ENCODE measurements at places on chromosomes 5 and 9.

GRCh38 chr9:84357275-84357674, 16.7 kb upstream of the SLC28A3 start:
- DNase-seq: no peak

DNA sequence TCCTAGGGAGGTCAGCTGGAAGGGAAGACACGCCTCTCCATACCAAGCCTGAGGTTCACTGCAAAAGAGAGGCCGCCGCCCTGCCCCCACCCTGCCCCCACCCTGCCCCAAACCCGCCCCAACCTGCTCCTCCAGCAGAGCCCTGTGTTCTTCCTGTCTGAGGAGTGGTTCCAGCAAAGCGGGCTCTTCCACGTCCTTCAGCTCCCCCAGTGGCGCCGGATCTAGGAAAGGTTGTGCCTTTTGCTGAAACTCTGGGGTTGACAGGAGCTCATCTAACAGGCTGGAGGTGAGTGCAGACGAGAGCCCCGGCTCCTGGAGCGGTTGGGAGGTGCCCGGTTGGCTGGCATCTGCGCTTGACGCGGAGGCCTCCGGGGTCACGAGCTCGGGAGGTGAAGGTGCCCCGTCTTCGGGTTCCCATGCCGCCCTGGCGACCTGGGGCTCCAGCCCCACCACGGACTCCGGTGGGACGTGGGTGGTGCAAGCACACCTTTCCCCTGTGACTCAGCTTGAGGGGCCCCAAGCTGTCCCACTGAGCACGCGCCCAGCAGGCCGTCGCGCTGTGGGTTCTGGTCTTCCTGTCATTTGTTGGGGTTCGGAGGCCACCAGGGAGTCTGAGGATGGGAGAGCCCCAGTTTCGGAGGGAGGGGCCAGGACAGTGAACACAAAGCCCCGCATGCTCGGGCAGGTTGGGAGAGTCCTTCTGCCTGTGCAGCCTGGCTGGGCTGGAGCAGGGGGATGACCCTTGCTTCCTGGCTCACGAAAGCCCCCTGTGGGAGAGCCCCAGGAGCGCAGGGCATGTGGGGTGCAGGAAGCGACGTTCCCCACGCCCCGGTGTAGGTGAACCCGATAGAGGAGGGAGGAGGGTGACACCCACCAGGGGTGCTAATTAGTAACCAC, 1467.1 kb downstream of the FOXD4L5 start:
- peak; percentile 55 for DNase-seq

GRCh38 chr9:134570151-134570621, 71.4 kb upstream of the COL5A1 start:
- no peak for DNase-seq

- no peak for DNase-seq
These were observed 36.9 kb downstream of the KIF4B start for GRCh38 chr5:155050384-155051019.

DNA sequence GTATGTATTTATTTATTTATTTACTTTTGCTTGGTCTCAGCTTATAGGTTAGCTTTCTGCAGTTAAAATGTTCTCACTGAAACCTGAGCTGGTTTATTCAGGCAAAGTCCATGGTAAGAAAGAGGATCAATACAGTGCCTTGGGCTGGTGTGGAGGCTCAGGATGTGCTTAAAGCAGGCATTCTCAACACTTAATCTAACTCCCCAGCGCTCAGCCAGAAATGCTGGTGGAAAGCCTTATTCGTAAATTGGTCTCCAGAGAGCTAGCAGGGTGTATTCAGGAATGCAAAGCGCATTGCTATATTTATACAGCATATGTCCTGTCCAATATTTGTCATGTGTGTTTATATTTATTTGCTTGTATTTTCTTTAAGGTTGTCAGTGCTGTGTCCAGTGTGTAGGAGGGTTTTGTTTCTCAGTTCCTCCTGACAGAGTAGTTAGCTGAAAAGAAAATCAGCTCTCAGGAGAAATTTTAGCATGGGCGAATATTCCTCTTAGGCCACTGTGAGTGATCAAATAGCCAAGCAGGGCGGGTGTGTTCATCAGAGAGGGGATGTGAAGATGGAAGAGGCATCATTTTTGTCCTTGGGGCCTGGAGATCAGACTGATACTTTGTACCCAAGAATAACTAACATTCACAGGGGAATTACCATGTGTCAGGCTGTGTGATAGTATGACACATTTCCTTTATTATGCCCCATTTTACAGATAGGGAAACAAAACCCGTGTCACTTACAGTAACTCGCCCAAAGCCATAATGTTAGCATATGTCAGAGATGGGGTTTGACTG, 65.8 kb downstream of the DOCK2 start:
- DNase-seq: no peak

DNA sequence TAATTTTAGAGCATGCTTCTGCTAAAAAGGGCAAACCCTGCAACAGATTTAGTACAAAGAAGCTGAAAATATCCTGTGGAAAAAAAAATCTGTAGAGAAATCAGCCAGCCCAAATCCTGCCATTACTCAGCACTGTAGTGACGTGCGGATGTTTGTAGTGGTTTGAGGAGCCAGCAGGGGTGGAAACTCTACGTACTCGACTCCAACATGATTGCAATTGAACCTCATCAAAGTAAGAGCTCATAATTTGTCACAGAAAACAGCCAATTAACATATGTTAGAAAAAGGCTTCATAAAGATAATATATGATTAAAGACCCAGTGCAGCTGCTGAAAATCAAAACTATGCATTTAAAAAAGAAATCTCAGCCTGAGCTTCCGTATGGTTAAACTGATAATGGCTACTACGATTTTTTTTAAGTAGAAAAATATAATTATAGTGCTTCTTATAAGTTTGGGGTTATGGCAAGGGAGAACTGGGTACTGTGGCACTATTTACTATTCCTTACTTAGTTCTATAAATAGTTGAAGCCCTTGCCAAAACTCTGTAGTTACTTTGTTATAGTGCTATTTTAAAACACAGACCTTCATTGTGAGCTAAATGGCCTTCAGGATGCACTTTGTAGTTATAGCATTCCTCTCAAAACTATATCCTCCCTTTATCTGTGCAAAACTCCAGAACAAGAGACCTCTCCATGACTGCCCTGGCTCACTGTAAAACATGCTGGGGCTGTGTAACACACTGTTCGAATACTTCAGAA, 49.4 kb downstream of the MEF2C start:
- peak; percentile 47 for DNase-seq

DNA sequence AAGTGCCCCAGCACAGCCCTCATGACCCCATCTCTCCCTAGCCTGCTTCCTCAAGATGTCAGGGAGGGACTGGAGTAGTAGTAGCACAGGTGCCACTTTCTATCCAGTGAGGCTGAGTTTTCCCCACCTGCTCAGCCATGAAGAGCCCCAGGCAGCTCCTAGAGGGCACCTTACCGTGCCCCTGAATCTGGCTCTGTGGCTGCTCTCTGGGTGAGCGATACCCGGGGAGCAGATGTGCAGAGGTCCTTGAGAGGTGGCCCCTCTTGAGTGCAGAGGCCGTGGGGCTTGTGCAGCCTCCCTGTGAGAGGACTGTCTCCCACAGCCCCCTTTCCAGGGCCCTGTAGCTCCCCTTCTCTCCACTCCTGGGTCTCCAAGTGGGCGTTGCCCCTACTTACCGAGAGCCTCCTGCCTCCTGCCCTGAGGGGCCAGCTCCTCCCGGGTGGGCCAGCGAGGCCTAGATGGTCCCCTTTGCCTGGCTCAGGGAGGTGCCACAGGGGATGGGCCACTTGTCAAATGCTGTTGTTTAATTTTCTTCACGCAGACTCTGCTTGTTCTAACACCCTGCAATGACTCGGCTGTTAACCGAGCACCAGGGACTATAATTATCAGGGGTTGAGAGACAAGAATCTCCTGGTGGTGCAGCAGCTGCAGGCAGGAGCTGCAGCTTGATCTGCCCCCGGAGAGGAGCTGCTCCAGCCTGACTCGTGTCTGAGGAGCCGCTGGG, 29.6 kb upstream of the PITX1 start:
- no peak for DNase-seq

DNA sequence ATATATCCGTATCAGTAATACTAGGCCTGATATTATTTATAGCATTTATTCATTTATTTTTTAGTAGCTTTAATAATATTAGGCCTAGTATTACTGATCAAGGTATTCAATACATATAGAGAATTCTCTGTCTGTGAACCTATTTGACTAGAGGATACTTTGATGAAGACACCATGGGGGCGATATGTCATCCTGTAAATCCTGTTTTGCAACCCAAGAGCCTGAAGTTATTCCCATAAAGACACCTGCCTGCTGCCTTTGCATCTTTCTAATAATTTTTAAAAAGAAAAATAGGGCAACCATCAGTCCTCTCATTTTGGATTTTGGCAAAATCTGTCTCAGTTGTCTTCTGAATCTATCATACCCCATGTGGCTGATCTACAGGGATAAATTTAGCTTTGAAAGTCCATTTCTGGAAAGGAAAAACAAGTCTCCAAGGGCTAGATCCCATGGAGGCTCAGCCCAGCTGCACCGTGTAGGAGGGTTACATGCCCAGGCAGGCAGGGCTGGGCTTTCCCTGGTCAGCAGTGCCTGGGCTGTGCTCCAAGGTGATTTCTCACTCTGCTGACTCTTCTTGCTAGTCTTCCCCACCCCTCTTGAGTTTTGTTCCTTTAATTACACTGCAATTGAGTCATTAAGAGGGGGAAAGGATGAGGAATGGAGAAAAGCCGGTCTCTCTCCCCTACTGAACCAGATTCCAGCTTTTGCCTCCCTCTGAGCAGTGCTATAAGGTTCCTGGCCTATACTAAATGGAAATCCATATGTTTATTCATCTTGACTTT, 169.0 kb downstream of the TRIM32 start:
- DNase-seq: no peak

DNA sequence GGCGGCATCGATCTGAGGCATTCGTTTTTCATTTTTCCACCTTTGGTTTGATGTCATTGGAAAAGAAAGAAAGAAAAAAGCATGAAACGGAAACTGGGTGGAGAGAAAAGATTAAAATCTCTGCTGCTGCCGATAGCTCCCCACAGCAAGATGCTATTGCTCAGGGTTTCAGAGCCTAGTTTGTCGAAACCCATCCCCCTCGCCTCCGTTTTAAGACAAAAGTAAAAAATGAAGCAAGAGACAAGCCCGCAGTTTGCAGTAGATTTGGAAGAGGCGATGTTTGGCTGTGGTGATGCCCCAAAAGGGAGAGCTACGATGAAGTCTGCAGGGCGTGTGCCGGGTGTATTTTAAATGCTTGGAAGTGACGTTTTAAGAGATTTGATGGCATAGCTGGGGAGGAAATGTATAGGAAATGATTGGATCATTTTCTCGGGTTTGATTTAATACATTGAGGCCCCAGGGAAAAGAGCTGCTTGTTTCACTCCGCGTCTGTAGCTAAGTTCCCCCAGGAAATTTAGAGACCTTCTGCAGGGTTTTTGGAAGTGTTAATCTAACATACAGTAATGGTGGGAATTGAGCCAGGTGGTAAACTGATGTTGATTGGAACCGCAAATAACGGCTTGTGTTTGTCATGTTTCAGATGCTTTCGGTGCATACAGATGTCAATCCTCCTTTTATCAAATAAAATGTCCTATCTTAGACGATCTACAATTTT, 909 bp downstream of the NDFIP1 start:
- DNase-seq: peak; percentile 67

- no peak for DNase-seq
These were observed 28.2 kb upstream of the CPLX2 start for GRCh38 chr5:175842951-175843793.

GRCh38 chr9:33146298-33146697, 20.8 kb downstream of the B4GALT1 start:
- no peak for DNase-seq

DNA sequence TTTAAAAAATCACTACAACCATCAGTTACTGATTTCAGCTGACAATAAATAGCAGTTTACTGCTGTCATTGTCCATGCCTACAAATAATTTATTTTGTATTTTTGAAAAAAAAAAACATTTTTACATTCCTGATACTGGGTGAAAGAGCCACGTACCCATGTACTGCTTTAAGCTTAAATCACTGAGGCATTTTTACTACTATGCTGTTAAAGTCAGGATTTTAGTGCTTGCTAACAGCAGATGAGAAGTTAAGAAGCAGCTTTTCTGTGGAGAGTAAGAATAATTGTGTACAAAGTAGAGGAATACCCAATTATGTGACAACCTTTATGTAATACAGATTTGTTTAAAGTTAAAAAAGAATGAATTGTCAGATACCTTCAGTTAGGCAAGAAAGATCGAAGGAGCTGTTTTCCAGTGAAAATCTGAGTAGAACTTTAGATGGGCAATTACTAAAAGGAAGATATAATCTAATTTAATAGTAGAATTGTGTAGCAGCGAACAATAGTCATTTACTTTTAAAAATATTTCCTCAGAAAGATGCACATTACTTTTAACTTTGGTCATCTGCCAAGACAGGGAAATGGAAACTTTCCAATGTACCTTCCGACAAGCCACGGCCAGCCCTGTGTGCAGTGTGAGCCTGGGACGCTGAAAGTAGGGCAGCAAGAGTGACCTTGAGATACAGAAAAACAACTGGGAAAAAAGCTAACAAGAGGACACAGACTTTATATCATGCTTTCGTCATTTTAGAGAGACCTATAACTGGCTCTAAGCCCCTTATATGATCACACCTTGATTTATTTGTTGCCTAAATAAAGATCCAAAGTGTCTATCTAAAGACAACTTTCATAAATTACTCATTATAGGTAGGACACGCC, 39.9 kb downstream of the RHOBTB3 start:
- no peak for DNase-seq

GRCh38 chr5:143412661-143413342, 9.3 kb upstream of the NR3C1 start:
- DNase-seq: no peak

DNA sequence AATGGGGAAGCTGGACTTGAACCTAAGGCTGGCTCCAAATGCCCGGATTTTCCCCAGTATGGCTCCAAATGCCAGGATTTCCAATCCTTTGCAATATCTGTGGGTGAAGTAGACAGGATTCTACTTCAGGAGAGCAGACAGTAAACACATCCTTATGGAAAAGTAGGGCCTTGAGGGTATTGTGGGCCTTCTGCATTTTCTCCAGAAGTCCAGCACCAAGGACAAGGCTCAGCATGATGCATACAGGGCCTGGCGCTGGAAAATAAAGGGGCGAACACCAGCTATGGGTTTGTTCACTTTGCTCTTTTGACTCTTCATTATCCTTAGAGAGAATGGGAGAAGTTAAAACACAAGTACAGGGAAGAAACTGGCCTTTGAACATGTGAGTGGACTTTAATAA, 347.5 kb downstream of the SEMA5A start:
- no peak for DNase-seq

- DNase-seq: no peak
These were observed 88.7 kb downstream of the PRKACG start for GRCh38 chr9:68925175-68925574.

GRCh38 chr9:88355166-88355565, 33.1 kb upstream of the SPIN1 start:
- no peak for DNase-seq

DNA sequence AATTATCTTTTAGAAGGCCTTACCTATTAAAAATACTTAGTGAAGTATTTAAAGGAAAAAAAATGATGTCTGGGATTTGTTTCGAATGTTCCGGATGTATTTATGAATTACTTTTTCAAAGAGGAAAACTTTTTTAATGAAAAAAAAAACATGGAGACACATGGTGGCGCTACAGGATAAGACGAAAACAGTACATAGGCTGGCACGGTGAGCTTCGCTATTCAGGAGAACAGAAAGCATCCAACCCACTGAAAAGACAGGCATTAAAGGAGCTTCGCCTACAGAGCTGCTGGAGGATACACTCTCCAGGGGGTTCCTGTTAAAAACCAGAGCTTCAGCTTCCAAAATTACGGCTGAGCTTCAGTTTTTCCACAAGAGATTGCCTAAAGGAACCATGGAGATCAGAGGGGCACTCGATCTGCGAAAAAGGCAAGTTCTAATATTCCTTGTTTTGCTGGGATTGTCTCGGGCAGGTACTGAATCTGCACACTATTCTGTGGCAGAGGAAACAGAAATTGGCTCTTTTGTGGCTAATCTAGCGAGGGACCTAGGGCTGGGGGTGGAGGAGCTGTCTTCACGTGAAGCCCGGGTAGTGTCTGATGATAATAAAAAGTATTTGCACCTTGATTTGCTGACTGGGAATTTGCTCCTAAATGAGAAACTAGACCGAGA, at the start of gene PCDHB14:
Gene PCDHB14 (plus strand): TSS at position 232 of the 672 bp plus-strand sequence. CDS start 163 bp downstream, at position 395.
- DNase-seq: no peak
